ENCODE measurements at places on chromosomes 4 and X.
A peak's percentile ranks its signal among the peaks of the same experiment; 100 is the strongest.

DNA sequence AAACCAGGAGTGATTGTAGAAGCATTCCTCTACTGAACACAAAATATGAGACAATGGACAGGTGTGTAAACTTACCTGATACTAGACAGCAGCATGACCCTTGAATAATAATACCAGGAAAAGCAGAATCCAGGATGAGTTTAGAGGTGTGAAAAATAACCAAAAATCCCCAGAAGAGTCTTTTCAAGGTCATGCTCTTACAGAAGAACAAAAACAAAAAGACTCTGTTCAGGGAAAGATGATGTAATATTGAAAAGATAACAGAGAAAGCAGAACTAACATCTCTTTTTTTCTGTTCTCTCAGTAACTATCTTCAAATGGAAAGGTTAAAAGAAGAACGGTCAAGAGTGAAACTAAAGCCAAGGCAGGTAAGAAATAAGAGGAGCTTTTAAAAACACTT, 14.0 kb upstream of the ARHGAP10 start:
- no peak for DNase-seq

DNA sequence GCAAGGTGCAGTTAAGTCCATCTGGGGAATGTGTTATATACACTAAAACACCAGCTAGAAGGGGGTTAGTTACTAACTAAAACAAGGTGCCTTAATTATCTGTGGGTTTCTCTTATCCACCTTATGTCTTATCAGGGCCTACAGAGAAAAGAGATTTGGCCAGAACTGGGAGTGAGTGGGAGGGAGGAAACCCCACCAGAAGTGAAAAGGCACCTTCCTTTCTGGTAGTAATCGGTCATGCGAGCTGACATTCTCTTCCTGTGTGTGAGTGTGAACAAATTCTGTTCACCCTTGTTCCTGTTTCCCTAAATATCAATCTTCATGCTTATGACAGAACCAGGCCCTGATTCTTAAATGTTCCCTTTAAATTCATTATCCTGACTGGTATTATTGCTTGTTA, 43.5 kb downstream of the SRPX2 start:
- no peak for DNase-seq

DNA sequence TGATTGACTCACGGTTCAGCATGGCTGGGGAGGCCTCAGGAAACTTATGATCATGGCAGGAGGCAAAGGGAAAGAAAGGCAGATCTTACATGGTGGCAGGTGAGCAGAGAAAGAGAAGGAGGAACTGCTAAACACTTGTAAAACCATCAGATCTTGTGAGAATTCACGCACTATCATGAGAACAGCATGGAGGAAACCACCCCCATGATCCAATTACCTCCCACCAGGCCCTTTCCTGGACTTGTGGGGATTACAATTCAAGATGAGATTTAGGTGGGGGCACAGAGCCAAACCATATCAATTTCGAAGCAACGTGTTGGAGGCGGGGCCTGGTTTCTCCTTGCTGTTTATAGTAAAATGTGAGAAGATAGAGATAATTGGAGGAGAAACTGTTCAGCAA, 167.4 kb downstream of the GABRB1 start:
- no peak for DNase-seq

GRCh38 chr4:25531272-25531671, 124.4 kb upstream of the SLC34A2 start:
- no peak for DNase-seq

DNA sequence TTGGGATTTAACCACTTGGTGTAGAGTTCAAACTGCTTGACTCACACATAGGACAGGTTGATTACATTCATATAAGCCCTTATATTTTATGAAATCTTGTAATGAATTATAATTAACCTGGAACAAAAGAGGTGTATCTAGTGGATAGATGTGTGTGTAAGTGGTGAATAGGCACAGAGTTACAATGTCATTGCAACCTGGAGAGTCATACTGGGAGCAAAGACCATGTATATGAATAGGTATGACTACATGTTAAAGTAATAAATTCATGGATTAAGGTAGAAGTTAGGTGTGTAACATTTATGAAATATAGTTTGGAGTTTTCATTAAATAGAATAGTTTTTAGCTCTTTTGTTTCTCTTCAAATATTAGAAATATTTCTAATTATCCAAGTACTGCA, 26.1 kb downstream of the RAP1GDS1 start:
- DNase-seq = no peak

GRCh38 chr4:123524958-123525628, 128.5 kb downstream of the SPRY1 start:
- no peak for DNase-seq

- DNase-seq = no peak
Measured at GRCh38 chrX:56728321-56728720, 722 bp upstream of the NBDY start.

DNA sequence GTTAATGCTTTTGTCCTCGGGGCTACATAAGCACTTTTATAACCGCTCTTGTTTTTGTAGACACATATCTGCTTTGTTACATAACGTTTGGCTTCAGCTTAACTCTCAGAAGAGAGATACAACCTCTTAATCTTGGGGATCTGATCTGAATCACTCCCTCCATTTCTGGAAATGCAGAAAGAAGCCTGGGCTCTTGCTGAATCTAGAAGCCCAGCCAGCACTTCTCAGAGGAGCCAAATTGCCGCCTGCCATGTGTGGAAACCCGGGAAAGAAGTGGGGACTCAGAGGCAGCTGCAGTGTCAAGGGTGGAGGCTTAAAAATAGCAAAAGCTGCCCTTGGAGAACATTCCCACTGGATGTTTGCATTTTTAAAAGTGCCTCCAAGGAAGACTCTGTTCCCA, 69.3 kb upstream of the LDB2 start:
- DNase-seq = no peak

DNA sequence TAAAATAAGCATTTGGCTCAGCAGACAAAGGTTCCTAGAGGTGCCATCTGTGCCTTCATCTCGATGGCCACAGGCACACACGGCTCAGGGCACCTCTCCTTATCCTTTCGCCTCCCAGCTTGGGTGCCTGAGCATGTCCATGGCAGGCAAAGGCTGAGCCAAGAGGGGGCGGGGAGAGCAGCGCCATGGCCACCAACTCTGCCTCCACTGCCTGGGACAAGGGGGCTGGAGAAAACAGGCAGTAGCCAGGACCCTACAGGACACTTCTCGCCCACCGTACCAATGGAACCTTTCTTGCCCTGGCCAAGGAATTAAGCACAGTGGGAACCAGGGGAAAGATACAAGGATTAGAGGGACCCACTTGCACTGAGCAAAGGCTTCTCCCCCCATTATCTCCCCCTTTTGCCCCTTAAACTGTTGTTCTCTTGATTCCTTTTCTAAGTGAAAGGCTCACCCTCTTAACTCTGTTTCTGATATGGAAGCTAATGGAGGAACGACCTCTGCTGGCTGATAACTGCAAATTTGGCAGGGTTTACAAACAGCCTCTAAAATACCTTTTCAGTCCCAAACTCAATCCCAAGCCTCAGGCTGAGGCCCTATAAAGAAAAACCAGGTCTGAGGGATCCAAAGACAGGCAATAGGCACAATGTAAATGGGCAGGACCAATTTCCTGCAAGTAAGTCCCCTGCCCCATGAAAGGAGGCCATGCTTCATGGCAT, 335.2 kb downstream of the ADAM29 start:
- no peak for DNase-seq

- no peak for DNase-seq
Measured at GRCh38 chrX:42691196-42691595, 86.8 kb downstream of the PPP1R2C start.

DNA sequence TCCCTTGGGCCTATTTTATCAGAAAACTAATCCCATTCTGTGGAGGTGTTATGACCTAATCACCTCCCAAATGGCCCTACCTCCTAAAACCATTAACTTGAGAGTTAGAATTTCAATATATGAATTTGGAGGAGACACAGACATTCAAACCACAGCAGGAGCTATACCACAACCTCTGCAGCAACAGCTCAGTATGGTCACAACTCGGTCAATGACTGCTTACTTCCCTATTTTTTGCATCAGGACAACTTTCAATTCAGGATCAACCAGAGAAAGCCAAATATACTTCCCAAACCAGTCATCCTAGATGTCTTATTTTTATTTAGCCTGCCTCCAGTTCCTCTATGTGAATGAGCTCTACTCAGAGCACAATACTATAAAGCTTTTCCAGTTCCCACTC, 11.3 kb upstream of the SMARCA5 start:
- no peak for DNase-seq

DNA sequence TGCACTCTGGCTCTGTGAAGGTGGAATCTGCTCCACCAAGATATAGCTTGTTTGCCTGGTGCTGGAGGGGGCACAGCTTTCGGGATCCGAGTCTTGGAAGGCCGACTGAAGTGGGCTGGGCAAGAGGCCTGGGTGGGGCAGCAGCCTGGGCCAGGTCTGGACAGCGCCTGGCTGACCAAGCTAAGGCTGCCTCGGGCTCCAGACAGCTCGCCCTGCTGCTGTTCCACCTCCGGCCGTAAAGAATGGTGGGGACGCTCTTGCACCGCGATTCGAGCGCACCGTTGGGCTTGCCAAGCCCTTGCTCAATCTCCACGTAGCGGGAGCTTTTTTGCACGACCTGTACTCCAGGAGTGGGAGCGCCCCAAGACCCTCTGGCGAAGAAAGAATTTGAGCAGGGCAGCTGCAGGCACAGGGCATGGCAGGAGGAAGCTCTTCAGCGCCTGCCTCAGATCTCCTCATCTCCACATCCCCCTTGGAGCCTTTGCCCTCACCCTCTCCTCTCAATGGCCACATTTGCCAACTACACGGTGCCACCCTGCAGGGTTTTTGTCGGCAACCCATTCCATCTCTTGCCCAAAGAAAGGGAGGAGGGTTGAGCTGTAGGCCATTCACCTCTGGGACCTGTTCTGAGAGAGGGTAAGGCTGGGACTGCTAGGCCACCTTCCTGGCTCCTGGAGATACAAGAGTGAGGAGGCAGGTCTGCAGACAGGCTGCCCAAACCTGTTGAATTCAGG, 18.9 kb downstream of the CNGA2 start:
- peak; percentile 34 for DNase-seq

GRCh38 chr4:145609481-145610427, 9.4 kb upstream of the MMAA start:
- DNase-seq = peak; percentile 74

- no peak for DNase-seq
Measured at GRCh38 chr4:98623126-98623802, 35.1 kb downstream of the TSPAN5 start.

- no peak for DNase-seq
Measured at GRCh38 chr4:5399124-5399523, 309.2 kb downstream of the EVC2 start.

DNA sequence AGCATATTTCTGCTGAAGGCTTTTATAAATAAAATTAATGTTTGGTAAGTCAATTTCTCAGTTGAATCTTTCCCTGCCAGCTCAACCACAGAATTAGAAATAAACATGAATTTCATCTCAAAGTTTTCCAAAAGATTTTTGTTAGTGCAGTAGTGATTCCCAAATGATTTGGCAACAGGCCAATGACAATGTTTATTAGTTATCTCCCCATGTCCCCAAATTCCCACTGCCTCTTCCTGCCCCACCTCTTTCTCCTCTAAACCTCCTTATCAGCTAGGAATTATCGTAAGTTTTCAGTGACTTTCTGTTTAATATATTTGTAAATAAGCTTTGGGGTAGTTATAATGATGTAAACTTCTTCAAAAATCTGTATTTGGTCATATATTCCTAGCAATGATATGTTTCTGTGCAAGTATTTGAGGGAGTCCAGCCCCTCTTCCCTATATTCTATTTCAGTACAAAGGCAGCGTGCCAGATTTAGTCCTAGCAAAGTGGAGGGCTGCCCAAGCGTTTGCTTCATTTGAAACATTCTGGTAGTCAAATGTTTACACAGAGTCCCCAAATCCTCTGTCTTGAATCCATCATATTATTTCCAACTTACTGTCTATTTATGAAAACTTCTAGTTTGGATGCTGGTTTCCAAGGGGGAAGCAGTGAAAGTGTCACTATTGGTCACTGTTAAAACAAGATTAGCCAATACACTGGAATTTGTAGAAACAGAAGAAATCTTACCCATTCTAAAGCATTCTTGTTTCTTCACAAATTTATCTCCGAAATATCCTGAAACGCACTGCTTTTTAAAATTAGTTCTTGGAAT, 33.7 kb upstream of the ANKRD50 start:
- DNase-seq = no peak

GRCh38 chrX:38570396-38570795, 9.1 kb downstream of the TSPAN7 start:
- no peak for DNase-seq

DNA sequence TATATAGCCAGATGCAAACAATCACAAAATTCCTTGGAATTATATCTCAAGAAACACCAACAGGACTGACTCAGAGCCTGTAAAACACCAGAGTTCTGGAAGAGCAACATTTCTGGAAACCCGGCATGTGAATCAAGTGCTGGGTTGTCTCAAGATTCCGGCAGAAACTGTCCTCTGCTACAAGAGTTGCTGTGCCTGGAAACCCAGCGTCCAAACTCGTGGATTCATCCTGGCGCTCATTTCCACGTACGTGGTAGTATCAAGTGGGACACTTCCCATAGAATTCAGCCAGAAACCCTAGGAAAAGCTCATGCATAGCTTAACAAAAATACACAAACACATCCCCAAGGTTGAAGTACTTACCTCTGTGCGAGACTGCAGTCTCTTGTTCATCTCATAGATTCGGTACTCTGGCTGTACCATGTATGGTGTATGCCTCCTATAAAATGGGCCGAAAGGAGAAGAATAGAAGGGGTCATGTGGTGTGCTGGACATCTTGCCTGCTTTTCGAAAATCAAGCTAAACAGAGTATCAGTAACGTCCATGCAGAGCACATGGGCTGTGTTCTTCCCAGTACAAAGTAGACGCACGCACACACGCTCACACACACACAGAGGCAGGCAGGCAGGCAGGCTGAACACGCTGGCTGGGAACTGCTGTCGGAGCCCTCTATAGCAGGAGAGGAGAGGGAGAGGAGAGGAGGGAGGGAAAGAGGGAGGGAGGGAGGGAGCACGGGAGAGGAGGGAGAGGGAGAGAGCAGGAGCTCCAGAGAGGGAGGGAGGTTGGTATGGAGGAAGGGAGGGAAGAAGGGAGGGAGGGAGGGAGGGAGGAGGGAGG, at the start of gene LDB2:
TSS of gene LDB2 (minus strand) at position 655 of the 837 bp plus-strand sequence.
- no peak for DNase-seq

- DNase-seq = no peak
Measured at GRCh38 chr4:173334891-173335752, 964 bp upstream of the HMGB2 start.

DNA sequence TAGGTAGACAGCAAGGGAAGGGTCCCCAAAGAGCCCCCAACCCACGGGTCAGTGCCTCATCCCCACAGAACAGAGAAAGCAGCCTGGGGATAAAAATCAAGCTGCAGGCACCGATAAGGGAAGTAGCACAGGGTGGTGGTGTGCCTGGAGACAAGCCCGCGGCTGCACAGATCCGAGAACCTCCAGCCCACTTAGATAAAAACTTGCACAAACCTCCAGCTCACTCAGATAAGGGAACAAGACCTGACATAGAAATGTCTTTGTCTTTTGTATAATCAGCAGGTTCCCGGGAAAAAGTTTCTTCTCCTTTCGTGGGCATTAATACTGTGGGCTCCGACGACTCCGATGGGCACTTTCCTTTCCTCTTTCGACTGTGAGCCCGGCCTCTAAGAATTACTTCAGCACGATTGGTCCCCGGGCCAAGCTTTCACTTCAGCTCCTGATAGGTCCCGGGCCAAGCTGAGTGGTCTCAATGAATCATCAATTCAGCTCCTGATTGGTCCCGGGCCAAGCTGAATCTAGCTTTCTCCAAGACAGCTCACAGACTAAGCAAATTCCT, 32.4 kb downstream of the PRDX4 start:
- peak; percentile 46 for DNase-seq

Measured in activated T-cell treated with anti-CD3 and anti-CD28 coated beads, Interleukin-2, amount 50 U/mL, for 24 hours (primary cell).